ENCODE measurements at places on chromosomes 7 and 10. TPM values are rescaled to one million over a fixed set of nuclear protein-coding genes. Genes with fewer than 3 reads are reported as not detected.
A peak's percentile ranks its signal among the peaks of the same experiment; 100 is the strongest.

DNA sequence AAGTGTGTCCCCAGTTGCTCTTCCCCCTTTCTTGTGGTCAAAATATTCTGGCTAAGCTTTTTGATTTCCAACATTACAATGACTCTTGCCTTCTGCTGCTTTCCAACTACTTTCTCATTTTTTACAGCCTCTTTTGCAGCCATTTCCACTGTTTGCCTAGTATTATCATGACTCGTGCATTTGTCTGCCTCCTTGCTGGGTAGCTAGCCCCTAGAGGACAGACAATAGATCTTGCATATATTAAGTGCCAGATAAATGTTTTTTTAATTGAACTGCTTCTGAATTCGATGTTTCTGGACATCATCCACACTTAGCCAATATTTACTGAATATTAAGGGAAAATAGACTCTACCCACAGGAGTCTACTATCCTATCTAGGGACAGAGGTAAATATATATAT, 124.5 kb downstream of the POU6F2 start:
- no peak for DNase-seq

DNA sequence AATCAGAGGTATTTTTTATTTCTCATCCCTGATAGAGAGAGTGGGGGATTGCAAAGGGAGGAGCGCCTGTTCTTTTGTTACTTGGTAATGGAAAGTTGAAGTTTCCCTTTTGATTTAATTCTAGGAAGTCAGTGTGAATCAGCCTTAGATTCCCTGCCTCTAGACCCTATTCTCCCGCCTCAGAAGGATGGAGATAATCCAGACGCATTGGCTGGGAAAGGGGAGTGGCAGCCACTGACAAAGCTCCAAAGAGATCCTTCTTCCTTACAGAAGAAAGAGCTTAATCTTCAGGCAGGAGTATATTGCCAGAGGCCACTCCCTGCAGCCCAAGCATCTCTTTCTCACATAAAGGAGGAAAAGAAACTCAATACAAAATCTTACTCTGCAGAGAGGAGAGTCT, 122.3 kb upstream of the GALNT17 start:
- no peak for DNase-seq

DNA sequence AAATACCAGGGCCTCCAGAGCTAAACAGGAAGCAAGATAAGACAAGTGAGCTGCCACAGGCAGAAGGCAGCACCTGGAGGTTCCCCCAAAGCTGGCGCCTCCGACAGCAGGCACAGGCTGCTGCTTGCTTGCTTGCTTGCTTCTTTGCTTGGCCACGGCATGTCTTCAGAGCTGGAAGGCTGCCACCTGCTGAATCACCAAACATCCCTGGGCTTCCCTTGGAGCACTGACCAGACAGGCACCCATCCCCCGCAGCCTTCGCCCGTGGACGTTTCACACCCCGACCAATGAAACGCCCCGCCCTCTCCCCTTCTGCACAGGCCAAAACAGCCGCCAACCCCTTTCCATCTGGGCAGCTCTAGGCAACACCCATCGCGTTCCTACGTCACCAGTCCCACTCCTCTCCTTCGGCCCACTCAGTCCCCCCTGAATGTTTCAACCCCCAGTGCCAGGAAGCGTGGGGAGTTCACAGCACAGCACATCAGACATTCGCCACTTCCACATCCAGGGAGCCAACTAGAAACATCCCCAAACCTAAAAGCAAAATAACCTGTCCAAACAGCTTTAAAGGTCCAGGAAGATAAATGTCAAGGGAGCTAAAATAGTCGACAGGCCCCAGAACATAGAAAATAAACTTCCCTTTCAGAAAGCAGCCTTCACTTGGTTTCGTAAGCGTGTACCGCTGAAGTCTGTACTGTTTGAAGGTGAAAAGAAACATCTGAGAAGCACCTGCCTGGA, 1.6 kb downstream of the SGMS1 start:
- DNase-seq = peak; percentile 64

The FOXP2 gene
- total RNA-seq = 0.24 TPM

- DNase-seq = no peak
Observed at GRCh38 chr10:70034232-70034631, 18.4 kb upstream of the MACROH2A2 start.

- DNase-seq = peak; percentile 74
Observed at GRCh38 chr7:158325530-158326381, 261.9 kb downstream of the PTPRN2 start.

DNA sequence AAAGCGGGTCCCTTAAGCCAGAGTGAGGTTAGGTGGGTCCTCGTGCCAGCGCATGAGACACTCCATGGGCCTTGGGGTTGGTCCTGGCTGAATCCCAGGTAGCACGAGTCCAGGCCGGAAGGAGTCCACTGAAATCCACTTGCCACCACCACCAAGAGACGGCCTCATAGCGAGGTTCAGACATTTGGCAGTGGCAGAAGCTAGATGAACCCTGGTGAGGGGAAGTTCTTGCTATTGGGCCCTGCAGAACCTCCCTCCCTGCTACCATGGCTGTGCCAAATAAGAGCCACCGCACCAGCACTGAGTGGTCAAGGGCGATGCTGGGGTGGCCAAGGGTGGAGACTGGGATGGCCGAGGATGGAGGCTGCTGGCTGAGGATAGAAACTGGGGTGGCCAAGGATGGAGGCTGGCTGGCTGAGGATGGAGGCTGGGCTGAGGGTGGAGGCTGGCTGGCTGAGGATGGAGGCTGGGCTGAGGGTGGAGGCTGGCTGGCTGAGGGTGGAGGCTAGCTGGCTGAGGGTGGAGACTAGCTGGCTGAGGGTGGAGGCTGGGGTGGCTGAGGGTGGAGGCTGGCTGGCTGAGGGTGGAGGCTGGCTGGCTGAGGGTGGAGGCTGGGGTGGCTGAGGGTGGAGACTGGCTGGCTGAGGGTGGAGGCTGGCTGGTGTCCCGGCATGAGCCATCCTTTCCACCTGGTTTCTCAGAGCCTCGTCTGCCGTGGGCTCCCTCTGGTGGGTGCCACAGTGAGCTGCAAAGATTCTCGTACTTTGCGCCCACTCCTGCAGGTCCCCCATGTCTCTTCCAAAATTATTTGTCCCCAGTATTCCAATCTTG, 88.2 kb downstream of the ELFN1 start:
- peak; percentile 59 for DNase-seq

The IDE gene
- total RNA-seq = 35.5 TPM

The EN2 gene
- total RNA-seq = not detected

GRCh38 chr10:25689346-25690100, 244.5 kb upstream of the MYO3A start:
- no peak for DNase-seq

DNA sequence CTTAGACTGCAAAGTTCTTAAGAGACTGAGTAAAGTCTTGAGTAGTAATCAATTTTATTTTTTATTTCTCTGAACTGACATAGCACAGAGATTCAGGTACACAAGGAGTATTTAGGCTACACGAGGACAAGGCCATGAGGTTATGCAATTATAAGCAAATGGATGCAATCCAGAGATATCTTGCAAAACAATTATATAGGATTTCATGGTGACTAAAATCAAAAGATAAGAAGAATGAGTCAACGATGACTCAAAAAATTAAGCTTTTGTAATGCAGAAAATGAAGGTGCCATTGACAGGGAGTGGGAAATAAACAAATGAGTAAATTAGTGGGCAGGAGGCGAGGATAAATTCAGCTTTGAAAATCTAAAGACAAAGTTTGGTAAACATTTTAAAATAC, 66.7 kb upstream of the MYO3A start:
- DNase-seq = no peak

DNA sequence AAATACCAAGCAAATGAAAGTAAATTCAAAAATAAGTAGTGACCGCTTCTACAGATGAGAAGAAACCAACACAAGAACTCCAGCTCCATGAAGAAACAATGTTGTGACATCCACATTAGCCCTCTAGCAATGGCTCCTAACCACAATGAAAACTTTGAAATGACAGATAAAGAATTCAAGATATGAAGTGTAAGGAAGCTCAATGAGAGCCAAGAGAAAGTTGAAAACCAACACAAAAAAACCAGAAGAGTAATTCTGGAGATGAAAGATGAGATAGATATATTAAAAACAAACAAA, 68.2 kb upstream of the DDC start:
- no peak for DNase-seq

The EPO gene
- not detected for total RNA-seq

DNA sequence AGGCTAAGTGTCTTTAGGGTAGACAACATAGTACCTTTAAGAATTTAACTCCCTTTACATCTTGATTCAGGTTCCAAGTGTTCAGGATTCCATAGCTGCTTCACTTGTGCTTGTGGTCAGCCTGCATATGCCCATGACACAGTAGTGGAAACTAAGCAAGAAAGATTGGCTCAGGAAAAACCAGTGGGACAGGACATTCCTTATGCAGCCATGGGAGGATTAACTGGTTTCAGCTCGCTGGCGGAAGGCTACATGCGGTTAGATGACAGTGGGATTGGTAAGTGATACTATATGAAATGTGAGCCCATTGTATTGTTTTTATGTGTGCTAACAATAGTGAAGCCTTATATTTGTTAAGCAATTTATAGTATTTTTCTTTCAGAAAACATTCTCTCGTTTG, 11.3 kb downstream of the FAM221A start:
- DNase-seq = no peak

GRCh38 chr10:59885430-59886134, 20.8 kb downstream of the CCDC6 start:
- no peak for DNase-seq

The CHCHD1 gene
- 41.1 TPM for total RNA-seq

The CDNF gene
- 2.2 TPM for total RNA-seq

- DNase-seq = peak; percentile 91
Observed at GRCh38 chr7:65477326-65477725, 103.7 kb downstream of the ZNF92 start.

- no peak for DNase-seq
Observed at GRCh38 chr7:143910473-143911248, 8.7 kb upstream of the TCAF1 start.

The PLCE1 gene
- 0.08 TPM for total RNA-seq

- DNase-seq = no peak
Observed at GRCh38 chr7:45118889-45119331, 7.4 kb upstream of the TBRG4 start.

DNA sequence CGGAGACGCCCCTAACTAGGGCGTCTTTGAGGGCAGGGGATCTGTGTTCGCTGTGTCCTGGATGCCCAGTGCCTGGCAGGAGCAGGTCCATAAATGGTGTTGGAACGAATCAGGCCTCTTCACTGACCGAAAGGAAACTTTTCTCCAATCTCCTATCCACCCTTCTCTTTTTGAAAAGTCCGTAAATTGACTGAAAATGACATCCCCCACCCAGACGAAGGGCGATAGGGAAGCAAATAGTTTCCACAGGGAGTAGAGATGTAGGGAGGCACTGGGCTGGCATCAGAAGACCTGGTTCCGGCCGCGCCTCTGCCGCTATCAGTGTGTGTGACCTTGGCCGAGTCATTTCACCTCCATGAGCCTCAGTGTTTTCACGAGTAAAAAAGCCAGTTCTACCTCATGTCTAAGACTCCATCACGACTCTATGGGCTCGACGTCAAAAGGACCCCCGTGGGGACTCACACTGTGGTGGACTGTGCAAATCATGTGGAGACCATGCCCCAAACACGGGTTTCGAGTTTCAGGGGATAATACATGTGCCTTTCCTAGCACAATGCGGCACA, 497 bp upstream of the RAB11FIP2 start:
- DNase-seq = no peak

DNA sequence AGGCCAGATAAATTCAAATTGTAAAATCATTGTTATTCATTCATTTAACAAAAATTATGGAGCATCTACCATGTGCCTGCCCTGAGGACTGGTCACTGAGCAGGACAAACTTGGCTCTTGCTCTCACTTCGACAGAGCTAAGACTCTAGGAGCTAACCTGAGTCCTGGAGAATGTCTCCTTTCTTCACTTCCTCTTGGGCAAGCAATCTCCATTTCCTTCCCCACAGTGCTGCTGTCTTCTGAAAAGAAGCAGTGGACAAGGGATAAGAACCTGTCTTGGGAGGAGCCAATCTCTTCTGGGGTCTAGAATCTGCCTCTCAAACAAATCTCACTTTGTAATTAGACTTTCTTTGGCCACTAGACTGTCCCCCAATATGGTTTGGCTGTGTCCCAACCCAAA, 76.2 kb upstream of the PLXNA4 start:
- no peak for DNase-seq

The RGS10 gene
- 18.4 TPM for total RNA-seq

The PARP12 gene
- total RNA-seq = 7.8 TPM

- peak; percentile 64 for DNase-seq
Observed at GRCh38 chr7:8035647-8036518, 67.3 kb downstream of the GLCCI1 start.

The HPS6 gene
- total RNA-seq = 28.7 TPM

- DNase-seq = no peak
Observed at GRCh38 chr10:79046326-79046725, 22.4 kb upstream of the ZMIZ1 start.

- DNase-seq = no peak
Observed at GRCh38 chr7:158186864-158187693, 400.5 kb downstream of the PTPRN2 start.

All from GM23338 (cell line).